ENCODE measurements at places on chromosomes 11 and 22. TPM values are rescaled to one million over a fixed set of nuclear protein-coding genes. Genes with fewer than 3 reads are reported as not detected.

The MUC2 gene
- not detected for total RNA-seq

The LDHAL6A gene
- total RNA-seq: not detected

The MPEG1 gene
- not detected for total RNA-seq

The ARHGAP42 gene
- 33.2 TPM for total RNA-seq

The SMIM35 gene
- total RNA-seq: not detected

The ACRV1 gene
- total RNA-seq: not detected

The B3GAT1 gene
- total RNA-seq: 1.9 TPM

The OR51I1 gene
- not detected for total RNA-seq

The ARCN1 gene
- 289 TPM for total RNA-seq

The APOA5 gene
- not detected for total RNA-seq

The SCN4B gene
- total RNA-seq: 0.89 TPM

The RPS6KA4 gene
- 36.2 TPM for total RNA-seq

The FOXRED2 gene
- 5.3 TPM for total RNA-seq

The RASGRP2 gene
- 3.9 TPM for total RNA-seq

The NELL1 gene
- total RNA-seq: not detected

The ATM gene
- 51.2 TPM for total RNA-seq

The TMPRSS4 gene
- total RNA-seq: not detected

The DDX10 gene
- total RNA-seq: 32.2 TPM

The TMEM258 gene
- 97.8 TPM for total RNA-seq

The LMNTD2 gene
- total RNA-seq: 2.5 TPM

The PRG3 gene
- not detected for total RNA-seq

The APOC3 gene
- total RNA-seq: not detected

The SYT12 gene
- total RNA-seq: 0.34 TPM

The TMEM191B gene
- total RNA-seq: 3.1 TPM

The AQP11 gene
- 0.48 TPM for total RNA-seq

The PRODH gene
- total RNA-seq: 1.2 TPM

The TRIM48 gene
- not detected for total RNA-seq

The TP53AIP1 gene
- total RNA-seq: not detected

The SLCO2B1 gene
- total RNA-seq: 2.6 TPM

The CDCA5 gene
- 6.0 TPM for total RNA-seq

The RTN4R gene
- total RNA-seq: 1.9 TPM

The SLC43A1 gene
- total RNA-seq: 4.5 TPM

The MIOX gene
- total RNA-seq: 0.91 TPM

The LRRN4CL gene
- 0.17 TPM for total RNA-seq

The SLC22A9 gene
- total RNA-seq: not detected

The DNAJB7 gene
- not detected for total RNA-seq

The DNAJB13 gene
- 1.3 TPM for total RNA-seq

The TBX10 gene
- total RNA-seq: not detected

The PANX3 gene
- total RNA-seq: not detected
